ENCODE measurements at places on chromosomes 6 and 20. TPM values are rescaled to one million over a fixed set of nuclear protein-coding genes. Genes with fewer than 3 reads are reported as not detected.

Gene CPXM1
- total RNA-seq, result not detected

Gene CAGE1
- not detected for total RNA-seq

Gene C6orf163
- total RNA-seq, result 0.20 TPM

Gene RAET1E
- 3.8 TPM for total RNA-seq

Gene MEP1A
- not detected for total RNA-seq

Gene FUT9
- total RNA-seq, result not detected

Gene ADGRF4
- total RNA-seq, result 11.1 TPM

Gene SIGLEC1
- total RNA-seq, result not detected

Gene SLC17A1
- not detected for total RNA-seq

Gene OXT
- total RNA-seq, result not detected

Gene RSPH3
- total RNA-seq, result 4.6 TPM

Gene NKAIN4
- 5.2 TPM for total RNA-seq

Gene DEFB124
- not detected for total RNA-seq
